ENCODE measurements at places on chromosomes 1 and 21. TPM values are rescaled to one million over a fixed set of nuclear protein-coding genes. Genes with fewer than 3 reads are reported as not detected.

The TFAP2E gene
- total RNA-seq, result not detected

GRCh38 chr1:184300446-184300845 lies 86.4 kb upstream of the C1orf21 start:
- DNase-seq, result no peak

- DNase-seq, result peak; percentile 29
These were observed 87.5 kb downstream of the COL24A1 start for GRCh38 chr1:86068841-86069756.

GRCh38 chr21:39976800-39977199 lies 109.6 kb downstream of the PCP4 start:
- DNase-seq, result no peak

GRCh38 chr1:119674835-119675289 lies 26.8 kb upstream of the ZNF697 start:
- DNase-seq, result peak; percentile 52

GRCh38 chr1:25232866-25233784 lies 823 bp upstream of the SYF2 start:
- DNase-seq, result peak; percentile 94

- DNase-seq, result peak; percentile 58
These were observed 39.4 kb upstream of the EPS15 start for GRCh38 chr1:51558375-51558924.

Data from myocyte (in vitro differentiated cells).